Neural crest cell (in vitro differentiated cells): ENCODE measurements at places on chromosomes 16 and 17. TPM values are rescaled to one million over a fixed set of nuclear protein-coding genes. Genes with fewer than 3 reads are reported as not detected.
A peak's percentile ranks its signal among the peaks of the same experiment; 100 is the strongest.

The NPIPA8 gene
- 0.65 and 0.68 TPM in 2 replicates for total RNA-seq

DNA sequence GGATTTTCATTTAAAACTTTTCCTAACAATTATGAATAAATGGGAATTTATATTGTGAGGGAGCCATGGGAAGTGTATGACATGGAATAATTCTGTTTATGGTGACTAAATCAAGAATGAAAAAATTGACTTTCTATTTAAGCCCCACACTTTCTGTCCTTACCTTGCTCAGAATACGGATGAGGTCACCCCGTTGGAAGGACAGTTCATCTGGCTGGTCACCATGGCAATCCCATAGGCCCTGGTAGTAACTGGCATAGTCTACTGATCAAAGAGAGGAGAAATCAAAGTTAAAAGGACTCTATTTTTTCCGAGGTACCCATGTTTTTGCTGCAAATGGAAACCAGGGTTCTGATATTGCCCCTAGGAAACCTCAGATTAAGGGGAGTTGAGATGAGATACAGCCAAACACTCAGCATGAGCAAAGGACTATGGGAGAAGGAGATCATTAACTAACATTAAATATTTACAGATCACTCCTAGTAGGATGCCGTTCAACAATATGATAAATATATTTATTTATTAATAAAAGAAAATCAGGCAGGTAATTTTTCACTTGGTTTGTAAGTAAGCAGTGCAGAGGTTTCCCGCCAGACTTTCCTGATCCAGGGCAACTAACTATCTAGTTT, 54.9 kb downstream of the SNX11 start:
- no peaks in the 10 kb centered on the region for H3K36me3 ChIP-seq
- H3K27me3 ChIP-seq: peaks cover 48% of the 10 kb centered on the region
- no peak for DNase-seq
- H3K4me1 ChIP-seq: peaks cover 10% of the 10 kb centered on the region

GRCh38 chr17:72255481-72255880, 134.7 kb downstream of the SOX9 start:
- H3K27ac ChIP-seq: no peak overlapping the region
- H3K36me3 ChIP-seq: peaks cover 2% of the 10 kb centered on the region
- peaks cover 8% of the 10 kb centered on the region for H3K4me1 ChIP-seq
- no peak overlapping the region for H3K4me3 ChIP-seq

The AATK gene
- 6.0 and 6.7 TPM in 2 replicates for total RNA-seq

DNA sequence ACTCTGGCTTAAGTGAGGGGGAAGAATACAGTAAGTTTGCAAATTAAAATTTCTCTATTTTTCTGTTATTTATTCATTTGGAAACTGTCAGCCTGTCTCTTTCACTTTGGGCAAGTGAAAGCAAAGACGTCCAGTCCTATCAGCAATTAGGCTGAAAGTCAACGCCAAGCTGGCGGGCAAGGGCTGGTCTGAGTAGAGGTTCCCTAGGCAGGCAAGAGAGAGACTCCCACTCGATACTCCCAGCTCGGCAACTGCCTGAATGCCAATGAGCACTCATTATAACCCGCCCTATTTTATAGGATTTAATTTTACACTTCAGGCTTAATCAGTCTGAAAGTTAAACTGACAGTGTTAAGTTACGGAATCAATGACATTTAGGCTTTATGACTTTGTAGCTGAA, 14.3 kb upstream of the SLC38A8 start:
- peaks cover 6% of the 10 kb centered on the region for H3K36me3 ChIP-seq
- no peaks in the 10 kb centered on the region for H3K27me3 ChIP-seq
- H3K4me1 ChIP-seq: peaks cover 7% of the 10 kb centered on the region
- no peak overlapping the region for H3K27ac ChIP-seq

The SNX20 gene
- total RNA-seq: not detected in 2 replicates

DNA sequence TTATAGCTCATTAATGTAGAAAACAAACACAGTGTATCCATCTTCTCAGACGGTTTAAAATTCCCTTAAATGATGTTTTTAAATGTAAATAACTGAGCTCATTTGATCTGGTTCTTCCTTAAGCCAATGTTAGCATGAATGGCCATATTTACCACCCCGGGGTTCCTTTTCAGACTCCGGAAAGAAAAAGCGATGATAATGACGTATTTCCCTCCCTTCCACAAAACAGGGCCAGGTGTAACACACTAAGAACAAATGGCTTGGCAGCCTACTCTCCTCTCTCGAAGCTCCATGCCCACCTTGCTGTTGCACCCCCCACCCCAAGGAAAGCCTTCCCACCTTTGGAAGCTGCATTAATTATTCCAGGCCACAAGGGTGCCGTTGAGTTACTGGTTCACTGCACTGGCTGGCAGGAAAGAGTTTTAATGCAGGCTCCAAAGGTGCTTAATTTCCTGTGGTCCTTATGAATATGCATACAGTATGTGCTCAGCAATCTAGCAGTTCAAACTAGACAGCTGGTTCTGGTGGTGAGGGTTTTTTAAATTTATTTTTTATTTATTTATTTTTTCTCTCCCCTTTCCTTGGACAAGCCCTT, 378.9 kb downstream of the WWOX start:
- DNase-seq: no peak
- H3K27ac ChIP-seq: no peak overlapping the region
- H3K4me1 ChIP-seq: peaks cover 5% of the 10 kb centered on the region
- no peaks in the 10 kb centered on the region for H3K36me3 ChIP-seq
- H3K4me3 ChIP-seq: no peak overlapping the region

DNA sequence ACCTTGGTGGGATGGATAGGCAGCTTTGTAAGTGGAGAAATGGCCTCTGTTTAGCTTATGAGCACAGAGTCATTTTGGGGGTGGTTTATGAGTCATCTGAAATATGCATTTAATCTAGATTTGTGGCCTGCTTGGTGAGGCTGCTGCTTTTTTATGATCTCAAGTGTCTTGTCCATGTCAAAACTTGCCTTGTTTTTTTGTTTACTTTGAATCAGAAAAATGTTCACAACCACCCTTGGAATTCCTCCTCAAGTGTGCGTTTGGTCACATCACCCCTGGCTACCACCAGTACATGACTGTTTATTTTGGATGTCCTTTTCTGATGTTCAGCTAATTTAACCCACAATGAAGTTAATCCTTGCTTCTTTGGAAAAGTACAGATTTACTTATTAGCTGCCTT, 64.6 kb downstream of the FTO start:
- H3K27me3 ChIP-seq: no peaks in the 10 kb centered on the region
- H3K36me3 ChIP-seq: no peaks in the 10 kb centered on the region
- H3K4me1 ChIP-seq: peaks cover 16% of the 10 kb centered on the region
- no peak overlapping the region for H3K4me3 ChIP-seq
- H3K27ac ChIP-seq: no peak overlapping the region

DNA sequence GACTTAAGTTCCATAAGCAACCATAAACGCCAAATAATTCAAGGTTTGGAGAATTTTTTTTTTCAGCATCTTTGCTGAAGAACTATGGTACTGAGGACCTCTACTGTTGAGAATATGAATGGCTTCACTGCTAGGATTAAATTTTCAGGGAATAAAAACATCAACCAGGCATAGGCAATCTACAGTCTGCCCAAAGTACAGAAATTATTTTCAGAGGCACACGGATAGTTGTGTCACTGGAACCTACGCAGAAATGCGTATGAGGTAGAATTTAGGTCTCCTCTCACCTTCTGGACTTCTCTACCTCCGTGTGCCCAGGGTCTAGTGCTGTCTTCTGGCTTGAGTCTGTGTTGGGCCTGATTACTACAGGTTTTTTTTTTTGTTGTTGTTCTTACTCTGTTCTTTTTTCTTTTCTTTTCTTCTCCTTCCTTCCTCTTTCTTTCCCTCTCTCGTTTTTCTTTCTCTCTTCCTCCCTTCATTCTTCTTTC, 39.7 kb downstream of the NACA2 start:
- H3K27me3 ChIP-seq: peaks cover 4% of the 10 kb centered on the region
- H3K27ac ChIP-seq: no peak overlapping the region
- no peaks in the 10 kb centered on the region for H3K4me1 ChIP-seq
- peaks cover 3% of the 10 kb centered on the region for H3K36me3 ChIP-seq
- no peak for DNase-seq

- H3K36me3 ChIP-seq: no peaks in the 10 kb centered on the region
- no peak for DNase-seq
- peak overlapping the region; percentile 60 for H3K4me3 ChIP-seq
- H3K4me1 ChIP-seq: peaks cover 58% of the 10 kb centered on the region
- peak overlapping the region; percentile 57 for H3K27ac ChIP-seq
These were observed 10.6 kb downstream of the PHF12 start for GRCh38 chr17:28940675-28941074.

The MPV17L gene
- total RNA-seq: 4.9 and 5.9 TPM in 2 replicates

DNA sequence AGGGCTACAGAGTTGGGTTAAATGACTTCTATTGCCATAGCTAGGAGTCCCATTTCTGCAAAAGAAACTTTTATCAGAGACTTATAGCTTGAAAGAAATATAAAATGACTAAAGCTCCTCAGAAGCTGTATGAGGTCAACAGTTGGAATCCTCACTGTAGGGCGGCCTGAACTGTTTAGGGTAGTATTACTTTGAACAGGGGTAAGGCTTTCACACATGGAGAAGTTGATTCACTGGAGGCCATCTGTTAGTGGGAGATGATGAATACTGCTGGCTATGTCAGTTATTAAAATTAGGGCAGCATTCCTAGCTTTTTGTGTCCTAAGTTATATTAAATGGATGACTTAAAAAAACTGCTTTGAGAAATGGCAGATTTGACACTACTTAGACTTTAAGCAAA, 6.0 kb downstream of the TTC19 start:
- H3K27ac ChIP-seq: no peak overlapping the region
- H3K36me3 ChIP-seq: peaks cover 58% of the 10 kb centered on the region
- H3K4me3 ChIP-seq: no peak overlapping the region
- no peaks in the 10 kb centered on the region for H3K27me3 ChIP-seq
- H3K4me1 ChIP-seq: peaks cover 14% of the 10 kb centered on the region

The TEKT5 gene
- total RNA-seq: 0.25 and 0.68 TPM in 2 replicates

The CACNG1 gene
- 0.32 and 0.44 TPM in 2 replicates for total RNA-seq

- no peak overlapping the region for H3K27ac ChIP-seq
- no peak for DNase-seq
- H3K4me1 ChIP-seq: no peaks in the 10 kb centered on the region
These were observed 343.0 kb upstream of the DYNLRB2 start for GRCh38 chr16:80197741-80198201.

DNA sequence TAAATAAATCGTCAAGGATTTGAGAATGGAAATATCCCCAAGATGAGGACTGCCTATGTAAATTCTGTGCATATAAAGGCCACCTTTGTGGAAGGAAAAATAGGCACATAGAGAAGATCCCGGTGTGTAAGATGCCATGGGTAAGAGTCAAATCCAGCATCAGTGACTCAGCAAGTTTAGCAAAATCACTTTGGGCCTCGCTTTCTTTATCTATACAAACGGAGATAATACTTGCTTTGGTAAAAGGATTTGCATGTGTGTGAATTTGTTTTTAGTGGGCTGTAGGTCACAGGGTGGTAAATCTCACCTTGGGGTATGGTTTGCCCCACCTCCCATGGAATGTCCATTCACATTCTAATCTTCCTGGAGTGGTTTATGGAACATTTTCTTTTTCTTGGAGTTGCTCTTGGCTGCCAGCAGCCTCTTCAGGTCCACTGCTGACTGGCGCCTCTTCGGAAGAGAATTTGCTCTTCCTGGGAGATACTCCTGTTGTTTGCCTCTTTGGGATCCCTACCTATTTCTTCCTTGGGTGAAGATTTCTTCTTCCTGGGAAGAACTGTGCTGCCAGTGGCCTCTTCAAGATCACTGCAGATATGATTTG, 587.6 kb downstream of the CDH11 start:
- DNase-seq: no peak
- no peaks in the 10 kb centered on the region for H3K27me3 ChIP-seq
- no peak overlapping the region for H3K27ac ChIP-seq
- H3K36me3 ChIP-seq: no peaks in the 10 kb centered on the region

The SPNS2 gene
- total RNA-seq: 3.8 and 4.3 TPM in 2 replicates

The TMEM238L gene
- total RNA-seq: not detected in 2 replicates

- no peak for DNase-seq
- H3K27me3 ChIP-seq: peaks cover 10% of the 10 kb centered on the region
- H3K27ac ChIP-seq: no peak overlapping the region
- H3K36me3 ChIP-seq: no peaks in the 10 kb centered on the region
- H3K4me3 ChIP-seq: no peak overlapping the region
These were observed 4.7 kb upstream of the ASGR2 start for GRCh38 chr17:7119314-7119713.

- H3K4me3 ChIP-seq: no peak overlapping the region
- peaks cover 5% of the 10 kb centered on the region for H3K36me3 ChIP-seq
- H3K4me1 ChIP-seq: peaks cover 19% of the 10 kb centered on the region
These were observed 3.4 kb upstream of the CSNK1D start for GRCh38 chr17:82276938-82277337.

DNA sequence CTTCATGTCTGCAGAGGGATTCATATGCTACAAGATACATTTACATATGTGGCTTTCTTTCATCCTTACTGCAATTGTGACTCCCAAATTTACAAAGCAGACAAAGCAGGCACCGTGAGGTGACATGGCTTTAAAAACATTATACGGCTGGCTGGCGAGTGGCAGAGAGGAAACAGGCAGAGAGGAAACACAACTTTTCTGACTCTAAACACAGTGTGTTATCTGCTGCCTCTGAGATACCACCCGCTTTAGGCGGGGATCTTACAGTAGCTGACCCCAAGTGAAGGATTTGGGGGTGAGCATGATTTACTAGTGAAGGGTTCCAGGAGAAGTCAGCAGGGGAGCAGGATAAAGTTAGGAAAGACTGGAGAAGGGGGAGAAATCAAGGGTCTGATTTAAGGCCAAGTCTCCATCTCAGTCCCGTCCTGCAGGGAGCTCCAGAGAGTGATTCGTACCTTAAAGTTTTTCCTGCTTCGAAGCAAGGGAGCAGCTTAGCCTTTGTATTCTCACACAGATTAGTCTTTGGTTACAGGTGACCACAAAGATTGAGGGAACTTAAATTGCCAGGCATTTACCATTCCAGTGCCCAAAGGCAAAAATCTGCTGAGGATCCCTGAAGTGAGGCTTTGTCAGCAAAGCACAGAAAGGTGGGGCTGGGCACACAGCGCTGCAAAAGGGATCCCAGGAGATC, 355.0 kb downstream of the GRIN2A start:
- H3K4me1 ChIP-seq: peaks cover 12% of the 10 kb centered on the region
- H3K4me3 ChIP-seq: no peak overlapping the region
- no peaks in the 10 kb centered on the region for H3K36me3 ChIP-seq
- no peak for DNase-seq

The CCL8 gene
- not detected in 2 replicates for total RNA-seq

GRCh38 chr17:68783861-68784260, 171.3 kb downstream of the ABCA8 start:
- peak overlapping the region; percentile 70 for H3K4me3 ChIP-seq
- peak; percentile 5 for DNase-seq
- peaks cover 52% of the 10 kb centered on the region for H3K4me1 ChIP-seq
- peak overlapping the region; percentile 78 for H3K27ac ChIP-seq

- no peak overlapping the region for H3K4me3 ChIP-seq
- DNase-seq: no peak
- H3K27me3 ChIP-seq: peaks cover 7% of the 10 kb centered on the region
- H3K36me3 ChIP-seq: no peaks in the 10 kb centered on the region
These were observed 33.4 kb upstream of the TMEM92 start for GRCh38 chr17:50240851-50241250.

- peaks cover 17% of the 10 kb centered on the region for H3K4me1 ChIP-seq
- no peak for DNase-seq
- no peak overlapping the region for H3K4me3 ChIP-seq
- H3K27me3 ChIP-seq: no peaks in the 10 kb centered on the region
- H3K27ac ChIP-seq: peak overlapping the region; percentile 67
- peaks cover 6% of the 10 kb centered on the region for H3K36me3 ChIP-seq
These were observed 14.2 kb upstream of the ADGRG3 start for GRCh38 chr16:57653936-57654335.
